Mesenteric fat pad (tissue), 1 donor: ENCODE measurements at places on chromosomes 2 and 18. TPM values are rescaled to one million over a fixed set of nuclear protein-coding genes. Genes with fewer than 3 reads are reported as not detected.

- DNase-seq, result no peak
Observed at GRCh38 chr2:120797421-120798221, 62.0 kb downstream of the GLI2 start.

GRCh38 chr2:130798472-130799218 is 38.1 kb upstream of the ARHGEF4 start:
- no peak for DNase-seq

GRCh38 chr18:79588636-79589481 is 90.7 kb upstream of the CTDP1 start:
- peak; percentile 92 for DNase-seq

DNA sequence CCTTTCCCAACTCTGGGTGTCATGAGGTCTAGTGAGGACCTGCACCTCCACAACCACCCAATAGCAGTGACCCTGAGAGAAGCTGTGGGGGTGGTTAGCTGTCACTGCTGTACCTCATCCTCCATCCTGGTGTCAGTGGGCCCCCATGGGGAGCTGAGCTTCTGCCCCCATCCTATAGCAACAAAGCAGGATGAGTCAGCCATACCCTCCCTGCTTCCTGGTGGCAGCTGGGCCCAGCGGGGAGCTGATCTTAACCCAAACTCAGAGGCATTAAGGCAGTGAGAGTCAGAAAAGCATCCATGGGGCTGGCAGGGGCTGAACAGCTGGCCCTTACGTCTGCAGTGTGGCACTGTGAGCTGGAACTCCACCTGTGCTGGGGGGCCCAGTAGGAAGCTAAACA is 247.8 kb upstream of the HDAC4 start:
- DNase-seq, result peak; percentile 51

DNA sequence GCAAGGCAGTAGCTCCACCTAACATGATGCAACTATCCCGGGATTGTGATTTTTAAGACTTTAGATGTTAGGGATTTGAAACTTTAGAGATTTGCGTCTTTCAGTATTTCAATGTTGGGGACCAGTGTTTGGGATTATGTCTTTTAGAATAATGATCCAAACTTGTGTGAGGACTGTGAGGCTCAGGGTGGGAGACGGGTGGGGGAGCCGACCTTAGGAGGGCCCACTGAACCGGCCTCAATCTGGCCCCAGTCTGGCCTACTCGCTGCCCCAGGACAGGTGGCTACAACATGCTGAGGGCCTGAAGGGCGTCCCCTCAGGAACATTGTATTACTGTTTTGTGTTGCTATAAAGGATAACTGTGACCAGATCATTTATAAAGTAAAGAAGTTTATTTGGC is 10.7 kb downstream of the AMER3 start:
- DNase-seq, result peak; percentile 43

DNA sequence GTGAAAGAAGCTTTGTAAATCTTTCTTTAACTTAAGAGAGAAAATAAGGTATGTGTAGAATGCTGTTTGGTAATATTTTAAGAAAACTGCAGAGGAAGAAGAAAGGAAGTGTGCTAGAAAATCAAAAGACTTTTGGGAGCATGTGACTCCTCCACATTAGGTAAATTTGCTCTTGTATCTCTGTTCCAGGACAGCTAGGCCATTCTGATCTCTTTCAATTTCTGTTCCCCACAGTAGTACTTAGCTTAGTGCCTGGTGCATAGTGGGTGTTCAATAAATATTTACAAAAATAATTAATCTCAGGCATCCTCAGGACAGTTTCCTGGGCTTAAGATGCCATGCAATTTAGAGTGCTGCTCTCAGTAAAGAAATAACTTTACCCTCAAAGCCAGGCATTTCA is 105.0 kb downstream of the GPD2 start:
- DNase-seq, result no peak

DNA sequence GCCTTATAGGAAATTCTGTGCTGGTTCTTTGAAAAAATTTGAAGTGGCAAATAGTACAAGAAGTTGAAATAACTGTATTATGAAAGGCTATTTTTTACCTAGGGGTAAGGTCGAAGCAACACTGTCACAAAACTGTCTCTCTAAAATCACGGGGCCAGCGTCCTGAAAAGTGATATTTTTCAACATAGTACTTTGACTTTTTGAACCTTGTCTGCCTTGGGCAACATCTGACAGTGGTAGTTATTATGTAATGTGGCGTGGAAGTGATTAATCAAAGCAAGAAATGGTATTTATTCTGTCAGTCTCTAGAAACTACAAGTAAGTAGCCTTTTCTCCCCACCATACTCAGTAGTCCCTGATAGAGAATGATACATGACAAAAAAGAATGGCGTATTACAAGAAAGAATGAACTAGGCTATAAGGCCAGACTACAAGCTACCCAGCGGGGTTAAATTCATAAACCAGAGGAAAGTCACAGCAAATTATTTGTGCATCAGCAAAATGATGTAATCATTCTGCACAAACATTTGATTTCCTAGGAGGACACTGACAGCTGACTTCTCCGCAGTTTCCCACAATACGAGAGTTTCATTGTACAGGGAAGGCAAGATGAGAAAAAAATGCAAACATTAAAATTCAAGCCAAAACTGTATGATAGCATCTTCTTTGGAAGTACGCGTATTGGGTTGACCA is 9.8 kb downstream of the GEN1 start:
- DNase-seq, result no peak

DNA sequence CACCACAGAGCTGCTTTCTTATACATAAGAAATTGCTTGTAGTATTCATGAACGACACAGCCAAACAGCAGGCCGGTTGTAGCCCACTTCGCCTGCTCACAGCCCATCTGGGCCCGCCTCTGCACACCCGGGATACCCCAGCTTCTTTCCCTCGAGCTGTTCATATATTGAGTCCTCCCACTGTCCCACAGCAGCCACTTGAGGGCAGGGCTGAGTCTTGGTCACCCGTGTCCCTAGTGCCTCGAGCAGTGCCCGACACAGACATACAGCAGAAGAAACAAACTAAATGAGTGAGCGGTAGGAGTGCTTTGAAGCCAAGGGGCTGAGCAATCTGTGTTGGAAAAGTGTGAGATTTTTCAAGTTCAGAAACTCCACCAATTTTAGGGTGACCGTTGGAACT is 251.4 kb downstream of the KLHL29 start:
- no peak for DNase-seq

GRCh38 chr2:158695305-158695704 is 99.8 kb upstream of the DAPL1 start:
- DNase-seq, result no peak

DNA sequence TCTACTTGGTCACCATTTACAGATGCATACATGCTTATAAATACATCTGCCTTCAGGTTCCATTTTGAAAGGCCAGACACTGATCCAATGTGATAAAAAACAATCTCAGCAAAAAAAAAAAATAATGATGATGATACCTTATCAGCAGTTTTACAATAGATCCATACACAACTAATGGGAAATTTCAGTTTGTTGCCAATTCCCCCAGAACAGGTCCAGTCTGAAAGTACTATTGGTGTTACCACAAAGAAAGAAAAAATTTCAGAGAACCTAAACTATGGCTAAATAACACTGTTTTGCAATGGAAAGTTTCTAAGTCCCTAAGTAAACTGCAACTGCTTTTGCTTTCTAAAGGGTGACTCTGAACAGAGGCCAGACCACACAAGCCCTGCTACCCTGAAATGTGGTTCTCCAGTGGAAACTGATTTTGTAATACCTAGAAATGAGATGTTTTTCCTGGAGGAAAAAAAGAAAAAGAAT is 54.1 kb downstream of the LPIN2 start:
- no peak for DNase-seq

- no peak for DNase-seq
Observed at GRCh38 chr2:189192766-189193165, 13.2 kb upstream of the COL5A2 start.

The INHBB gene
- 54.8 TPM for total RNA-seq

The MPP4 gene
- total RNA-seq, result not detected

The PJVK gene
- total RNA-seq, result 2.1 TPM

The FEV gene
- total RNA-seq, result not detected

The C2orf66 gene
- total RNA-seq, result 0.26 TPM
